HT-29 (cell line): ENCODE measurements at places on chromosomes 12 and 14. TPM values are rescaled to one million over a fixed set of nuclear protein-coding genes. Genes with fewer than 3 reads are reported as not detected.

DNA sequence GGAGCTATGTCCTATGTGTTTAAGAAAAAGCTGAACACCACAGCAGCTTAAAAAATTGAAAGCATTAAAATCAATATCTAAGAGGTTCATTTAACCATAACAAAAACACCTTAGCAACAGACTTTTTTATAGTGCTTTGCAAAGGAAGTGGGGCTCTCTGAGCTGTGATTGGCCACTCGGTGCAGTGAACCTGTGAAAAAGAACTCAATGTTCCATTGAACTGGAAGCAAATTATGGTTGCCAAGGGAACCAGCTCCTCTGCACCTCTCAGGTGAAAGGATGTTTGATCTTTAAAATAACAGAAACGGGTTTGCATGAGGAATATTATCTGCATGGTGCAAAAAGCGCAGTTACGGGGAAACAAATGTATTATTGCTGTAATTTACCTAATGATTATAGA lies 149.4 kb downstream of the SNAPC1 start:
- DNase-seq: no peak

The LHX5 gene
- total RNA-seq: not detected in 2 replicates

The ALDH1L2 gene
- not detected in 2 replicates for total RNA-seq

The JAG2 gene
- 10.6 and 16.0 TPM in 2 replicates for total RNA-seq

- no peak for DNase-seq
These were observed 26.4 kb upstream of the NOS1 start for GRCh38 chr12:117387832-117388231.

GRCh38 chr14:93811676-93812075 lies 23.4 kb upstream of the PRIMA1 start:
- DNase-seq: no peak

DNA sequence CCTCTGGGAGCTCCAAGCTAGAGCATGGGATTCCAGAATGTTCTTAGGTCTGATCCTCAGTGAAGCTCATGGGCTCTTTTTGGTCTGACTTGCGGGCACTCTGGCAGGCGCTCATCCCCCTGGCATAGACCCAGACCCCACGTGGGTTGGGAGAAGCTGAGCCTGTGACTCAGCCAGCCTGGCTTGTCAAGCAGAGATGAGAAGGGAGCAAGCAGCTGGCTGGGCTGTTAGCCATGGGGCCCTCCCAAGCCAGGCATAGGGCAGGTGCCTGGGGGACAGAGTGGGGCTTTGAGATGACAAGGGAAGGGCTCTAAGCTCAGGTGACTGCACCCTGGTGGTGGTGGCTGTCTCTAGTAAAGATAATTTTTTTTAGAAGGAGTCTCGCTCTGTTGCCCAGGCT lies 80.3 kb upstream of the NOS1 start:
- no peak for DNase-seq
